Retina (tissue), 1 donor: ENCODE measurements at places on chromosomes 13 and 19.

DNA sequence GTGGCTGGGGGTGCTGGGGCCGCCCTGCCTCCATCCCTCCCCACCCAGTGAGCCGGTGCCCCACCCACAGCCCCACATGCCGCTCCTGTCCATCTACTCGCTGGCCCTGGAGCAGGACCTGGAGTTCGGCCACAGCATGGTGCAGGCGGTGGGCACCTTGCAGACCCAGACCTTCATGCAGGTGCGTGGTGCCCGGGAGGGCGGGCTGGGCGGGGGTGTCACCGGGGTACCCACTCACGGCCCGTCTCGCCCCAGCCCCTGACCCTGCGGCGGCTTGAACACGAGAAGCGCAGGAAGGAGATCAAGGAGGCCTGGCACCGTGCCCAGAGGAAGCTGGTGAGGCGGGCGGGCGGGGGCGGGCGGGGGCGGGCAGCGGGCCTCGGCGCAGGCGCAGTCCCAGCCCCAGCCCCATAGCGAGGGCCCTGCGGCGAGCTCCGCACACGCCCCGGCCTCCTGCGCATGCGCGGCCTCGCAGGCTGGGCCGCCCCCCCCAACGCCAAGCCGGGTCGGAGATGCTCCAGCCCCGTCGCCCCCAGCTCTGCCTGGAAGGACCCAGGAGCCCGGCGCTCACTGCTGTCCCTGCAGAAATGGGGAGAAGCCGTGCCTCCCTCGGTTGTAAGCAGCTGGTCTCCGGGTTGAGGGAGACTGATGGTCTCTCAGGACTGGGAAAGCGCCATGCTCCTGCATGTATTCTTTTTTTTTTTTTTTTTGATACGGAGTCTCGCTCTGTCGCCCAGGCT is 7.7 kb downstream of the ARHGAP45 start:
- no peak for DNase-seq

DNA sequence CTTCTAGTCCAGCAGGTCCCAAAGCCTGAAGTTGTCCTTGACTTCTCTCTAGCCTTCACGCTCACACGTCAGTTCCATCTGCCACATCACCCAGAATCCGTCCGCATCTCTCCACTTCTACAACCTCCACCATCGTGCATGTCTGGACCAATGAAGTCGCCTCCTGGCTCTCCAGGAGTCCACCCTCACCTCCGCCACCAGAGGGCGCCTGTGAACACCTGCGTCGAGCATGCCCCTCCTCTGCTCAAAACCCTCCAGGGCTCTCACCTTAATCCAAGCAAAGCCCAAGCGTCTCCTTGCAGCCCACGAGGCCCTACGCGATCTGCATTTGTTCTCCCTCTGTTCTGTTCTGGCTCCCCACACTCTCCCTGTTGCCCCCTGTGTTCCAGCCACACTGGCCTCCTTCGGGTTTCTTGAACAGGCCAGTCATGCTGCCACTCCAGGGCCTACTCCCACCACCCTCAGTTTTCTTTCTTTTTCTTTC is 3.7 kb downstream of the USHBP1 start:
- DNase-seq = peak; percentile 70

DNA sequence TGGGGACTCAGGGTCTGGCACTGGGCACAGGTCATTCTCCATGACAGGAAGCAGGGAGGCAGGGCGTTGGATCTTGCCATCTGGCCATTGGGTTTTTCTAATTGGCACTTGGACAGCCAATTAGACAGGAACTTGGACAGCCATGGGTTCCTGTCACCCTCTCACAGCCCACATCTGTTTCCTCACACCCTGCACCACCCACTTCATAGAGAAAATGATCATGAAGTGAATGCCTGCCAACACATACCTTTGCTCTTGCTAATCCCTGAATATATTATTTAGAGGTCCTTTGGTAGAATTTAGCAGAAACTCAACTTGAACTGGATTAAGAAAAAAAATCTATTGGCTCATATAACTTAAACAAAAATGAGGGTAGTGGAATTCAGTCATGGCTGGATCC is 4.9 kb upstream of the OLFM2 start:
- DNase-seq = no peak

DNA sequence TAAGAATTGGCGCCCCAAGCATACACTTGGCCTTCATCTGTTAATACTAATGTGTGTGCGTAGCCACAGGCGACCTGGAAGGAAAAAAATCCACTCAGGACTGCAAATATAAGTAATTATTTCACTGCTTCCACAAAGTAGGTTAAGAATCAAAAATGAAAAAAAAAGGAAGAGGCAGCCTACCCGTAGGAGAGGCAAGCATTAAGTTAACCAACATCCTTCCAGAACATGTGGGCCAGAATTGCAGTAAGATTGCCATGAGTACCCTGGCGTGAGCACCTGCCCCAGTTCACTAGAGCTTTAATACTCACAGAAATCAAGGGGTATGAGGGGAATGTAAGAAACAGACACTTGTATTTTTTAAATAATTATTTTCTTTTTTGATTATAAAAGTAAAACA is 22.2 kb downstream of the RCBTB2 start:
- DNase-seq = no peak

DNA sequence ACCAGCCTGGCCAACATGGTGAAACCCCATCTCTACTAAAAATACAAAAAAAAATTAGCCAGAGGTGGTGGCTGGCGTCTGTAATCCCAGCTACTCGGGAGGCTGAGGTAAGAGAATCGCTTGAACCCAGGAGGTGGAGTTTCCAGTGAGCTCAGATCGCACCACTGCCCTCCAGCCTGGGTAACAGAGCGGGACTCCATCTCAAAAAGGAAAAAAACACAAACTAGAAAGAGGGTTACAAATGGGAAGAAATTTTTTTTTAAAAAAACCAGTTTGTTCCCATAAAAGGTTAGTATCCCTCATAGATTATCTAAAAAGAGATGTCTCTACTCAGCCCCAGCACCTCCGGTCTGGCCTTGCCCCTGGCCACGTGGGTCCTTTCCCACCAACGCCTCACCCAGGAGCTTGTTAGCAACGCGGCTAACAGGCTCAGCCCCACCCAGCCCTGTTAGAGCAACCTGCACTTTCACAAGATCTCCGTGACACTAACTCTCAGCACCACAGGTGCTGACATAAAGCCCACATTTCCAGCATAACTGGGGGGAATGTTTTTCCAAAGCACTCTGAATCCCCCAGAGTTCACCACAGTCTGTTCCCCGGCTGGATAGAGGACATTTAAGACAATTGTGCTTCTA is 4.3 kb downstream of the DMKN start:
- DNase-seq = no peak

GRCh38 chr19:39157275-39157996 is 31.9 kb downstream of the PAK4 start:
- no peak for DNase-seq

DNA sequence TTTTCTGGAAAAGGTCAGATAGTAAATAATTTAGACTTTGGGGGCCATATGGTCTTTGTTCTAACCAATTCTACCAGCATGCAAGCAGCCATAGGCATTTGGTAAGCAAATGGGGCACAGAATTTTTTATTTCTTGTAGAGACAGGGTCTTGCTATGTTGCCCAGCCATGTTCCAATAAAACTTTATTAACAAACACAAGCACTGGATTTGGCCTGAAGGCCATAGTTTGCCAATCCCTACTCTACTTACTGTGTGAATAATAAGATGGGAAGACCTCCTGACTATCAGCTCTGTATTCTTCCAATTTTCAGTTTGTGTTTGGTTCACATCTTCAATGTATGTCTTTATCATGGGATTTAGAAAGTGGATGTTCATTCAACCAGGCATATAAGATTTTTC is 53.0 kb upstream of the SERP2 start:
- no peak for DNase-seq
